ENCODE measurements at places on chromosomes 3 and 15.

DNA sequence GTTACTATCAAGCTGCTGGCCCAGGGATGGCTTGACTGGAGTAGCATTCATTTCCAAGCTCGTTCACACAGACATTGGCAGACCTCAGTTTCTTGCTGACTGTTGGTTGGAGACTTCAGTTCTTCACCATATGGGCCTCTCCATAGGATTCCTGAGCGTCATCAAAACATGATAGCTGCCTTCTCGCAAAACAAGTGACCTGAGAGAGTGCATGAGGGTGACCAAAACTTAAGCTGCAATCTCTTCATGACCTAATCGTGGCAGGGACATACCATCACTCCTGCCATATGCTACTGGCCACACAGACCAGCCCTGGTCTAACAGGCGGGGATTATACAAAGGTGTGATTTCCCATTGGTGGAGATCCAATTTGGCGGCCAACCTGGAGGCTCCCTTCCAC, 46.0 kb upstream of the C3orf22 start:
- DNase-seq: no peak

- DNase-seq: no peak
Observed at GRCh38 chr3:173586166-173586565, 188.6 kb downstream of the NLGN1 start.

DNA sequence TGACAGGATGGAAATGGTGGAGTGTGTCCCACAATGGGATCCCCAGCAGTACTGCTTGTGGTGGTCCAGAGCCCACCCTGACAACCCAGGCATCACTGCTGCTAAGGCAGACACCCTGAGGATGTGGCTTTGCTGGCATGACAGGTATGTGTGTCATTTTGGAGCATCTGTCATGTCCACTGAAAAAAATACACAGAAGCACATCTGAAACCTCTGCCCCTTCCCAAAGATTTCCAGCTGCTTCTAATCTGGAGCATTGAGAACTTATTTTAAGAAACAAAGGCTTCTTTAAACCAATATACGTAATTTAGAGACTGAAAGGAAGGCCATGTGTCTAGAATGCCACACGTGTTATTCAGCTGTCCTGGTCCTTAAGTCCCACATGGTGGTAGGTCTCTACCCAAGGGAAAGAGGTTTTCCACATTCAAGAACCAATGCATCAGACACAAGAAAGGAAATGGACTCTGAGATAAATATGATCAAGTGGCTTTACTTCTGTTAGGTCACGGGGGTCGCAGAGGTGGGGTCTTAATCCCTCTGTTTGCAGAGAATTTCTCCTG, 88.3 kb downstream of the PDZRN3 start:
- no peak for DNase-seq

- no peak for DNase-seq
Observed at GRCh38 chr3:157393113-157393512, 43.5 kb upstream of the PTX3 start.

DNA sequence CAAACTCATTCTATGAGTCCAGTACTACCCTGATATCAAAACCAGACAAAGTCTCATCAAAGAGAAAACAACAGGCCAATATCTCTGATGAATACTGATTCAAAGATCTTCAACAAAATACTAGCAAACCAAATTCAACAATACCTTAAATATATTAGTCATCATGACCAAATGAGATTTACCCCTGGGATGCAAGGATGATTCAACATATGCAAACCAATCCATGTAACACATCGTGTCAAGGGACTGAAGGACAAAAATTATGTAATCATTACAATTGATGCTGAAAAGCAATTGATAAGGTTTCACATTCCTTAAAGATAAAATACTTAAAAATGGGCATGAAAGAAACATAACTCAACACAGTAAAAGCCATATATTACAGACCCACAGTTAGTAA, 1476.9 kb downstream of the SI start:
- no peak for DNase-seq

- DNase-seq: no peak
Observed at GRCh38 chr3:132083159-132083558, 48.3 kb upstream of the CPNE4 start.

DNA sequence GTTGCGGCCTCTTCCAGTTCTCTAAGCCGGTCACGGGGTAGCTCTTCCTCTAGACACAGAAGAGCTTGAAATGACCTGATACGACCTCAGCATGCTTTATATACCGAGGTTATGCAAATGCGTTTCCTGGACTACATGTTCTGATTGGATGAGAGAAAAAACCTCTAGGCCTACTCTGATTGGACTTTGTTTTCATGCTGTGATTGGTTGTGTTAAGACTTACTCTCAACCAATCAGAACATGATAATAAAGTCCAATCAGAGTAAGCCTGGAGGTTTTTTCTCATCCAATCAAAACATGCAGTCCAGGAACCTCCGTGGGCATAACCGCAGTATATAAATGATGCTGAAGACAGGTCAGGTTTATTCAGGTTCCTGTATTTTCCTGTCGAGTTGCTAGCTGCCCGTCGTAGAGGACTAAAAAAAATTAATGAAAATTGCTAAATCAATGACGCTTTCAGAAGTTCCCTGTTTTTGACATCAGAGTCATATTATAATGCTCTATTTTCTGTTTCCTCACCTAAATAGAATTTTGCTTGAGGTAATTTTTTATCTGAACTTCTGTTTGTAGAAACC, 177.4 kb downstream of the POTEB3 start:
- no peak for DNase-seq

DNA sequence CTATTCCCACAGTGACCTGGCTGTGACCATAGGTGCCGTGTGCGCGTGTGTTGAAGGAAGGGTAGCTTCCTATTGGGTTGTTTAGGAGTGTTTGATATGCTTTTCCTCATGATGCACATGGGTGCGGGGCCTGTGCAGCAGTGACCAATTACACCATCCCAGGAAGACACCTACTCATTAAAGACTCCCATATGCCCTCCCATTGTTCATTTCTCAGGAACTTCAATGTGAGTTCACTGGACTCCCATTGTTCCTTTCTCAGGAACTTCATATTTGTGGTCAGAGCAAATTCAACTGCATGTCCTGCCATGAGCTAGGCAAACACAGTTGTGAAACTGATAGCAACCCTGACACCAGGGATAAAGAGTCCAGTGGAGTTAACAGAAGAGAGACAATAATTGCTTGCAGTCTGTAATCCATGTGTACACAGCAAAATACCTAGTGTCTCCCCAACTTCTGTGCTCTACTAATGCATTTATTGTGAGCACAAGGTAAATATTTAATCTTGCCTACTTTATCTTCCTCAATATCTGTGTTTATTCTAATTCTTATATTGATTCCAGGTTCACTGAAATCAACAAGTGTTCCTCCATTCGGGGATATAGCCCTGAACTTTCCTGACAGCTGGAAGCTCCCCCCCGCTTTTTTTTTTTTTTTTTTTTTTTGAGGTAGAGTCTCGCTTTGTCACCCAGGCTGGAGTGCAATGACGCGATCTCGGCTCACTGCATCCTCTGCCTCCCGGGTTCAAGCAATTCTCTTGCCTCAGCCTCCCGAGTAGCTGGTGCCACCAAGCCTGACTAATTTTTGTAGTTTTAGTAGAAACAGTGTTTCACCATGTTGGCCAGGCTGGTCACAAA, 57.5 kb upstream of the GCNT3 start:
- no peak for DNase-seq

DNA sequence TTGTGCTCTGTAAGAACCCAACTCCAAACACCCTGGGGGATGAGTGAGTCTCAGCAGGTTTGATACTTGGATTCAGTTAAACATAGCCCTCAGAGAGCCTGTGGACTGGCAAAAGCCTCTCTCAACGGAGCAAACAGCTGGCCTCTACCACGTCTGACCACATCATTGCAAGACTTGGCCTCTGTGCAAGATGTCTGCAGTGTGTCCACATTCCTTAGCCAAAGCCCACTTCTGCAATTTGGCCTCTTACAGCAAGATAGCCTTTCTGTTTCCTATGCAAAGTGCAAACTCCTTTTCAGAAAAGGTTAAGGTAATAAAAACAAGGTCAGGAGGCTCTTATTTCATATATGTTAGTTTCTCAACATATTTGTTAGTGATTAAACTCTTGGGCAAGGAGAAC, 27.9 kb downstream of the FBN1 start:
- no peak for DNase-seq
